Retina (tissue), 1 donor: ENCODE measurements at places on chromosomes 2 and 18.
A peak's percentile ranks its signal among the peaks of the same experiment; 100 is the strongest.

DNA sequence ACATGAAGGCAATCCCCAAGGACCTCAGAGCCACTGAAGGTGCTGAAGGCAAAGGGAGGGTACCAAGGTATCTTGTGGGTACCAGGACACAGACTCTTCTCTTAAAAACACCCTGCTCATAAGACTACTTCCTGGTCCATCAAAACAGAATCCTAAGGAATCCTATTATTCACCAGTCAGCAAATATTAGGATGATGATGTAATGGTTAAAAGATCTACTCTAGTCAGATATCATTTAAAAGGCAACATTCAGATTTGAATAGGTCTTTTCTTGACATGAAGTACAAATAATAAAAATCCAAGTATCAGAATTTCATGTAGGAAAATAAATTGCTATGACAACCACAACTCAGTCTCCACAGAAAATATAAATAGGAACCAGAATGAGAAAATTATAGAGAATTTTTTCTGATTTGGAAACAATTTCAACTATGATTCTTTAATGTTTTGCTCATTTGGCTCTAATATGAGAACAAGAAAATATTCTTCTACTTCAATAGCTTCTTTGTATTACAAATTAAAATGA is 77.8 kb upstream of the ZNF397 start:
- DNase-seq = no peak

DNA sequence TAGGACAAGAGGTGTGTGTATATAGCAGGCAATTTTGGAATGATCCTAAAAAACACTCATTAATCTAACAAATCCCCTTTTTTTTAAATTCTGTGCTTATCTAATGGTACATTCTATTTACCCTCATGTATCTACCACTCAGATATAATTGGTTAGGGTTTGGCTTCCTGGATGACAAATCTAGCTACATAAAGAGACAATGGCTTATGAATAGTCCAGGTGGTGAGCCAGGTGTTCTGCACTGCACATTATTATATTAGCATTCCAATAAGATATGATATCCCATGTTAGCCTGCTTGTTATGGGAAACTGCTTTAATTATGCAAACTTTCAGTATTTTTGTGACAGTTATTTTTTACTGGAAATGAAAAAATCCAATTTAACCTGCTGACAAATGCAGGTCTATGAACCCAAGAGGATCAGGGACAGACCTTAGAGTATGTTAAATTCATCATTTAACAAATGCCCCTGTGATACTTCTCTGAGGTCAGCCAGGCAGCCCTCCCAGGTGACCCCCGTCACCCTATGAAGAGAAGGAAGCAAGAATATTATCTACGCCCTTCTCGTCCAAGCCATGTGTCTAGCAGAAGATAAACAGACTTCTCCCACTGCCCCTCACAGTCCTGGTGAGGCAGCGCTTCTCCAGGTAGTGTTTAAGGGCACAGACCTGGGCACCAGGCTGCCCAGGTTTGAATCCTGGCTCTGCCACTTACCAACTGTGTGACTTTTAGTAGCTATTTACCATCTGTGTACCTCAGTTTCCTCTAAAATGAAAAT is 83.0 kb downstream of the ADD2 start:
- DNase-seq = no peak

DNA sequence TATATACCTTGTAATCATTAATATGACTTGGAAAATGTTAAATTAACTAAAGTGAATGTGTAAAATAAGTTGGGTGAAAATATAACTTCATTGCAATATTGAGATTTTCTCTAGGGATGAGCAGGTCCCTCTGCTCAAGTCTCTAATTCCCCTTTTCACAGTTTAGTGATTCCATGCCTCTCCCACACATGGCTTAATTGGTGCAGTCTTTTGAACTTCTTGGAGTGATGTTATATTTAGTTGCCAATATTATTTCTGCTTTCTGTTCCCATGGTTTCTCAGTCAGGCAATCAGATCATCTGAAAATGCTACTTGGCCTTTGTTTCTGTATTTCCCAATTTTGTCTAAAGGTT is 233.7 kb upstream of the SPOPL start:
- no peak for DNase-seq

GRCh38 chr2:36615222-36615621 is 17.3 kb upstream of the FEZ2 start:
- no peak for DNase-seq

- no peak for DNase-seq
These were observed 52.6 kb downstream of the COL6A3 start for GRCh38 chr2:237361194-237362004.

- DNase-seq = no peak
These were observed 70.5 kb downstream of the PIK3C3 start for GRCh38 chr18:42025491-42025890.

DNA sequence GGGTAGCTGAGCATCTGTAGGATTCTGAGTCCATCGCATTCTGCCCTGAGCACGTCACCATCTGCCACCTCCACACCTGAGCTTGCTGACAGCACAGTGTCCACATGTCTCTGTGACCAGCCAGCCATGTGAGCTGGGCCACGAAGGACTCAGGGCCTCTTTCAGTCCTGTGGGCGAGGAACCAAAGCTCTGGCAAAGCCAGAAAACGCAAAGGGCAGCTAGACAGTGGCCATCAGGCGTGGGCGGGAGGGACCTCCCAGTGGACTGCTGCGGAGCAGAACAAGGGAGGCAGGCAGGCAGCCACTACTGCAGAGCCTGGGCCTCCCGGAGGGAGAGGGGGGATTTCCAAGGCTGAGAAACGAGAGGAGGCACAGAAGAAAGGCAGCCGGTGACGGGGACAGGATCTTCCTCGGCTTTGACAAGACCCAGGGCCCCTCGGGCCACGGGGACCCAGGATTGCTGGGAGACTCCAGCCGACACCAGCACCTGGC is 274.6 kb upstream of the SALL3 start:
- no peak for DNase-seq

GRCh38 chr18:1483385-1483784 is 578.7 kb downstream of the ADCYAP1 start:
- DNase-seq = no peak

GRCh38 chr2:238515377-238515776 is 88.7 kb downstream of the ASB1 start:
- no peak for DNase-seq

DNA sequence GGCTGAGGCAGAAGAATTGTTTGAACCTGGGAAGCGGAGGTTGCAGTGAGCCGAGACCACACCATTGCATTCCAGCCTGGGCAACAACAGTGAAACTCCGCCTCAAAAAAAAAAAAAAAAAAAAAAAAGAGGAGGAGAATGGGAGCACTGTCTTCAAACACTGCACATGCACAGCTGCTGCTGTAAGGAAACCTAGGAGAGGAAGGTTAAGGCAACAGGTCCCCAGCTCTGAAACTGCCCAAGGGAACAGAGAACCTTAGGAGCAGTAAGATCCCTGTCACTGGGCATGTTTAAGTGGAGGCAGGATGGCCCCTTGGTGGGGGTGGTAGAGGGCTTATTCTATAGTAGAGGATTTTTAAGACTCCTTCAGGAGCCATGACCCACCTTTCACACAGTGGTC is 111.2 kb downstream of the CLIP4 start:
- DNase-seq = no peak

- no peak for DNase-seq
These were observed 152.1 kb downstream of the NCKAP5 start for GRCh38 chr2:133416146-133416545.

DNA sequence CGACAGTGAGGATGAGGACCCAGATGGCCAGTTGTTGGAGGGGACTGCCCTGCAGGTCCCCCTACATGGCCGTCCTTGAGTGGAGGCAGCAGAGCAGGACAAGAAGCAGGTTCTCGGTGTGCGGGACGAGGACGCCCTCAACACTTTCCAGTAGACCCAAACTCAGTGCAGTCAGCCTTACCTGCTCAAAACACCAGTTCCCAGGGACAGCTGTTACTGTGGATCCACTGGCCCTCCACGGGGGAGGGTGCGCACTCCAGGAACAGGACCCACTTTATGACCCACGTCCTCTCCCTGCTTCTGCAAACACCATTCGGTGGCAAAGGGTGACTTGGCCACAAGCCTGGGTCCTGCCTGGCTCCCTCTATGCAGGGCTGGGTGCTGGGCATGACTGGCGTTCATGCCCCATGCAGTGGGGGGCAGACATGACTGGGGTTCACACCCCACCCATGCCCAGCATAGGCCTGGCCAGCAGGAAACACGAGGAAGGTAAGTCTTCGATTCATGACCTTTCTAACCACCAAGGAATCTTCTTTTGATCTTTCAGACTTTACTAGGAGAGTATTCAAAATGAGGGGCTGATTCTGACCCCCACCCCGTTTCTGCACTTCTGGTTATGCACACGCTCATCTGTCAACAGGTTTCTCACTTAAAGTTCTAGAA is 233.7 kb downstream of the HDAC4 start:
- no peak for DNase-seq

GRCh38 chr2:120528693-120529076 is 182.7 kb downstream of the INHBB start:
- no peak for DNase-seq

DNA sequence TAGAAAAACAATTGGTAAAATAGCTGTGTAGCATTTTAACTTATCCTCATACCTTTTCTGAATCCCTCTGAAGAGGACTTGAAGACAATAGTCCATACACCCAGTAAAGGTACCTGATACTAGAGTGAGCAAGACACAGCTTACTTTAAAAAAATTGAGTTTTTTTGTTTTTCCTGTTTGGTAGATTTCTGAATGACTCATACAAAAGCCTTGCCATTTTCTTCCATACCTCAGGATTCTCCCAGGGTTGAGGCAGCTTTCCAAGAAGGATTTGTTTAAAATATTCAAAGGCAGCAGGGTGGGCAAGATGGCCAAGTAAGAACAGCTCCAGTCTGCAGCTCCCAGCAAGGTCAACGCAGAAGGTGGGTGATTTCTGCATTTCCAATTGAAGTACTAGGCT is 551.0 kb upstream of the LRATD1 start:
- no peak for DNase-seq

DNA sequence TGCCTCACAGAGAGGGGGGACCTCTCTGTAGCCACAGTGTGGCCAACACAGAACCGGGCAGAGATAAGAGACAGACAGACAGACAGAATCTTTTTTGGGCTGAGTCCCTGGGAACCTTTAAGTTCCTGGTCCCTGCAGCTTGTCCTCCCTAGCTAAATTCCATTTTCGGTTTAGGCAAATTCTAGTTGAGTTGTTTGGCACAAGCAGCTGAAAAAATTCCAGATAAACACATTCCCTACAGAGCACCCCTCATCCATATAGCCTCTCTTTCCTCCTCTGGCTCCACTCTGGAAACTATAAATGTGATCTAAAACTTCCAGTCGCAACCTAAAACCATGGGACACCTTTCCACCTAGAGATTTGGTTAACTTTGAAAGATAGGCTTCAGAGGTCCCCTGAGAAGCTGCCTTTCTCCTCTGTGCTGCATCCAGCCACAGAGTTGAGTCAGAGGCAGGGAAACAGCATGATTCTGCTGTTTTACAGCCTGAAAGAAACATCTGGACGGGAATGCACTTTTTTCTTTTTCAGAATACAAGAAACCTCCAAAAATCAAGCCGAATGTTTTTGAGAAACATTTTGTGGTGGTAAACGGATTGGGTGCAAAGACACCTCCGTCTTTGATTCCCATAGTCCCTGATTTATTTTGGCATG is 30.9 kb downstream of the SLC4A3 start:
- no peak for DNase-seq

DNA sequence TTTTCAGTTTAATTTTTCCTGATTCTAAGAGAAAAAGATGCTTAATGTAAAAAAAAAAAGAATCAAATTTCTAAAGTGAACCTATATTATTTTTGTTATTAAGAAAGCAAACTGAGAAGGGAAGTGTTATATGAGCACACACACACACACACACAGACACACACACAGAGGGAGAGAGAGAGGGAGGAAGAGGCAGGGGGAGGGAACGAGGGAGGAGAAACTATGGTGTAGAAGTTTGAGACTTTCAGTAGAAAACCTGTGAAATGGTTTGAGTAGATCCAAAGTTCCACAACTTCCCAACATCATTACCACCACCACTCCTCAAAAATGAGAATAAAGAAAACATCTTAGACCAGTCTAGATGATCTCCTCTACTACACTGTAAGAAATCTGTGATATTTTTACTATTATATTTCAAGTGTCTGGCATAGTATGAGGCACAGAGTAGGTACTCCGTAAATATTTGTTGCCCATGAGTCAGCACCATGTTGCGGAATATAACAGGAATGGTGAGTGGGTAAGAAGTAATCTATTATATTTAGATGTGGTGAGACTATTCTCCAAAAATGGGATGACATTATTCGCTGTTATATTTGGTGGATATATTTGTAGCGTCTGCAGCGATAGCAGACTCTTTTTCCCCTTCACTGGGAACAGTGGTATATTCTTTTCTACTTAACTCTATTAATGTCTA is 149.4 kb upstream of the DNMT3A start:
- no peak for DNase-seq

GRCh38 chr2:220936641-220937197 is 635.4 kb downstream of the EPHA4 start:
- DNase-seq = no peak

GRCh38 chr18:79200546-79201268 is 131.5 kb downstream of the ATP9B start:
- DNase-seq = peak; percentile 34

DNA sequence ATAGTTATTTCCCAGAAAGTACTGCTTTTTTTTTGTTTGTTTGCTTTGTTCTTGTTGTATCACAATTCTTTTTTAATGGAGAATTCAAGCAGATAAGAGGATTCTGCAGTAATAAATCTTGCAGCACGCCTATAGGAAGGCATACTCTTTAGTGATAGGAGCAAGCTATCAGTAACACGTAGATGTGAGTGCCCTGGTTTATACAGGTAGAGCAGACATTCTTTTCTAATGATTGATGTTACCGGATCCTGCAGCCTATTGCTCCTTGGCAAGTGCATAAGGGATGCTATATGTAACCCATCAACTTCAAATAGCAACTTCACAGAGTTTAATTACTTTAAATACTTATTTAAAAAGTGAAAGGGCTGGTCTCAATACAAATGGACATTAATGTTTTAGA is 834.2 kb upstream of the GCFC2 start:
- DNase-seq = no peak

- DNase-seq = no peak
These were observed 24.7 kb upstream of the ANXA4 start for GRCh38 chr2:69717186-69717585.

- DNase-seq = no peak
These were observed 4.5 kb downstream of the STK17B start for GRCh38 chr2:196166876-196167275.

DNA sequence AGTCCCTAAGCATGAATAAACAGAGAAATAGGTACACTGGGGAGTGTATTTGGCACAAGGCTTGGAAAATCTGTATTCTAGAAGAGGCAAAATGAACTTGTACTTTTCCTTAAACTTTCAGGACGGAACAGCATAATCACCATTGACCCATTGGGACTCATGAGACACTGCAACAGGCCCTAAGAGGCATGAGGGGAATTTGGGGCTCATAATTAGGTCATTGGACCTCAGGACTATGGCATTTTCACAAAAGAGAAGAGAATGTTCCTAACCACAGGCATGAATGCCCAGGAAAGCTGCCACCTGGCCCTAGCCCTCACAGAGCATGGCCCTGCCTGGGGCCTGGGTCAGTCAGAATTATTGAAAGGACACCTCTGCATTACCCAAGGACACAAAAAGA is 67.9 kb upstream of the PIK3C3 start:
- DNase-seq = no peak

- no peak for DNase-seq
These were observed 561.0 kb downstream of the ARHGAP15 start for GRCh38 chr2:143690235-143690634.
